Activated naive CD4-positive, alpha-beta T cell (primary cell): ENCODE measurements at places on chromosomes 12 and 14.

DNA sequence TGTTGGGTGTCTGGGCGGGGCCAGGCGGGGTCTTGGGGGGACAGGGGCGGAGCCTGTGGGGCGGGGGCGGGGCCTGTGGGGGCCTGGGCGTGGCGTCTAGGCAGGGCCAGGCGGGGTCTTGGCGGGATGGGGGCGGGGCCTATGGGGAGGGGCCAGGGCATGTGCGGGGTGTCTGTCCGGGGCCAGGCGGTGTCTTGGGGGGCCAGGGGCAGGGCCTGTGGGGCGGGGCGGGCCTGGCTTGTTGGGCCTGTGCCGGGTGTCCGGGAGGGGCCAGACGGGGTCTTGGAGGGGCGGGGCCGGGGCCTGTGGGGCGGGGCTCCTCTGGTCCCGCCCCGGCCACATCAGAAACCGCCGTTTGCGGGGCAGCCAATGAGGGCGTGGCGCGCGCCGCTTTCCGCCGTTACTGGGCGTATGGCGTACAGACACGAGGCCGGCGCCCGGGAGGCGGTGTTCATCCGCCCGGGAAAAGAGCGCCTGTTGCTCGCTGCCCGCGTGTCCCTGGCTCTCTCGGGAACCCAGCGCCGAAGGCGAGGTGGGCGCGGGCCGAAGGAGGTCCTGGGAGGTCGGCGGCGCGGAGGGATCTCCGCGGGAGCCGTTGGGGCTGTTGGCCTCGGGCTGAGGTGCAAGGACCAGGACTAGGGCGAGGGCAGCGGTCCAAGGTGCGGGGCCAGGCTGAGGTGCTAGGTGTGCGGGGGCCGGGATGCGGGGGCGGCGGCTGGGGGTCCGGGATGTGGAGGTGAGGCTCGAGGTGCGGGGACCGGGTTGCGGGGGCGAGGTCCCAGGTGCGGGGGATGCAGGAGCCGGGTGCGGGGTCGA is at the start of gene PIWIL1:
PIWIL1 (plus strand) TSS at position 400 of the 816 bp plus-strand sequence. CDS start 4,705 bp downstream, outside the sequence.
- DNase-seq: no peak

DNA sequence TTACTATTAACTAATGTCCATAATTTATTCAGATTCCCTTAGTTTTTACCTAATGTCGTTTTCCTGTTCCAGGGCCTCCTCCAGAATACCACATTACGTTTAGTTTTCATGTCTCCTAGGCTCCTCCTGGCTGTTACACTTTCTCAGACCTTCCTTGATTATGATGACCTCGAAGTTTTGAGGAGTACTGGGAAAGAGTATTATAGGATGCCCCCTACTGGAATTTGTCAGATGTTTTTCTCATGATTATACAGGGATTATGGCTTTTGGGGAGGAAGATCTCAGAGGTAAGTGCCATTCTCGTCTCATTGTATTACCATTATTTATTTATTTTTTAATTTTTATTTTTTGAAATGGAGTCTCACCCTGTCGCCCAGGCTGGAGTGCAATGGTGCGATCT is 17.7 kb upstream of the C1S start:
- no peak for DNase-seq

DNA sequence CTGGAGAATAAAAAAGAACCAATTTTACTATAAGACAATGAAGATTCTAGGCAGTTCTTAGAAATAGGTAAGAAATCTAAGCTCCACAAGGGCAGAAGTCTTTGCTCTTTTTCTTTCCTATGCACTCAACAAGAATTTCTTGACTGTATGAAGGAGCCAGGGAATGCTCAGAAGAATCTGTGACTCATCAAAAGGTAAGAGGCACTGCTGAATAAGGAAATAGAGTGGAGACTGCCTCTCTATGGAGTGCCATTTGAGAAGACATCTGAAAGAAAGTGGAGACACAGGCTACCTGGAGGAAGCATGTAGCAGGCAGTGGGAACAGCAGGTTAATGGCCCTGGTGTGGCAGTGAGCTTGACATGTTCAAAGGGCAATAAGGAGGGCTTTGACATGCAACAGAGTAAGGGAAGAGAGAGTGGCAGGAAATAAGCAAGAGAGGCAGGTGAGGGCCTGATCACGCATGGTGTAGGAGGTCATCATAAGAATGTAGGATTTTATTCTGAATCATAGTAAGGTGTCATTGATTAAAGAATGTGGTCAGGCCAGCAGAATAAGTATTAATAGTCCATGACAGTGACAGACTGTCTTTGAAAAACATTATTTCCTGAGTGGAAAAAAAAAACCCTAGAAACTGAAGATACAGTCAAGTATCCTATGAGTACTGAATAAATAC is 446.7 kb upstream of the GARIN6 start:
- no peak for DNase-seq

GRCh38 chr14:67666750-67667449 is 7.5 kb downstream of the VTI1B start:
- DNase-seq: no peak

GRCh38 chr12:104698871-104699270 is 242.1 kb downstream of the CHST11 start:
- no peak for DNase-seq

GRCh38 chr14:66315548-66315947 is 170.6 kb upstream of the CCDC196 start:
- no peak for DNase-seq

DNA sequence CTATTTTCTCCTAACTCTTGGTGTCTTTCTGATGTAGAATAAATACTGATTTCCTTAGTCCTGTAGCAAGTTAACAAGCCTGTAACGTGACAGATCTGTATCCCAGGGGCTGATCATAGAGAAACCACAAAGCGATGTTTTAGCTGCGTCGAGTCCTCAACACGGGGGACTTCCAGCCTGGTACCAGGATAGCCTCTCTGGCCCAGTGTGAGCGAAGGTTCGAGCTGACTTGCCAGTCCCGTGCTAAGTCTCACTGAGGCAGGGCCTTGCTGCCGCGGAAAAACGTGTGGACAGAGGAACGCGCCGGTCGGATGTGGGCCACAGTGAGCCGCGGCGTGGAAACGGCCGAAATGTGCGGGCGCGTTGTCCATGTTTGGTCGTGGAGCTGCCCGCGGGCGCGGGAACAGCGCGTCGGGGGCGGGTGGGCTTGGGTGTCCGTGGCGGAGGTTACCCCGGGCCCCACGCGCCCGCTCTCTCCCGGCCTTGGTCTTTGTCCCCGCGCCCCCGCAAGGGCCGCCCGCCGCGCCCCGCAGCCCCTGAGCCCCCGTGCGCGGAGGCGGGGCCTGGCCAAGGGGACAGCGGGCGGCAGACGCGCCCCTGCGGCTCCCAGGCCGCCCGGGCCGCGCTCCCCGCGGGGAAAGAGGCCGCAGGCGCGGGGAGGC is 531 bp upstream of the EML1 start:
- no peak for DNase-seq

GRCh38 chr12:42270596-42270995 is 32.5 kb upstream of the YAF2 start:
- DNase-seq: no peak

DNA sequence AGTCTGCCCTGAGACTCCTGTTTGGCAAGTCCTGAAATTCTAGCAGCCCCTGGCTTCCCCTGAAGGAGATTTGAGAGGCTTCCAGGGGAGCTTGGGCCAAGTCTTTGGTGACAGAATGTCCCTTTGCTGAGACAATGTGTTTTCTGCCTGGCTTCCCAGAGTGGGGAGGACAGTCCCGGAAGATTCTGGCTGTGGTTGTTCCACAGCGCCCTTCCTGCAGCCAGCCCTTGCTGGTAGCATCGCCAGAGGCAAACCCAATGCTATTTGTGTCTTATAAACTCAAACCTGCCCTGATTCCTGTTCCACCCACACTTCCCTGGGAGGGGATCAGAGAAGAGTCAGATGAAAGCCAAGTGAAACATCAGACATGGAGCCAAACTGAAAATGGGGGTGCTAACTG is 56.4 kb upstream of the OAS1 start:
- no peak for DNase-seq
